ENCODE measurements at places on chromosomes 12 and 14.

- DNase-seq: no peak
Measured at GRCh38 chr12:64532734-64533351, 77.5 kb upstream of the RASSF3 start.

- DNase-seq: no peak
Measured at GRCh38 chr12:116354534-116354933, 77.0 kb upstream of the MED13L start.

DNA sequence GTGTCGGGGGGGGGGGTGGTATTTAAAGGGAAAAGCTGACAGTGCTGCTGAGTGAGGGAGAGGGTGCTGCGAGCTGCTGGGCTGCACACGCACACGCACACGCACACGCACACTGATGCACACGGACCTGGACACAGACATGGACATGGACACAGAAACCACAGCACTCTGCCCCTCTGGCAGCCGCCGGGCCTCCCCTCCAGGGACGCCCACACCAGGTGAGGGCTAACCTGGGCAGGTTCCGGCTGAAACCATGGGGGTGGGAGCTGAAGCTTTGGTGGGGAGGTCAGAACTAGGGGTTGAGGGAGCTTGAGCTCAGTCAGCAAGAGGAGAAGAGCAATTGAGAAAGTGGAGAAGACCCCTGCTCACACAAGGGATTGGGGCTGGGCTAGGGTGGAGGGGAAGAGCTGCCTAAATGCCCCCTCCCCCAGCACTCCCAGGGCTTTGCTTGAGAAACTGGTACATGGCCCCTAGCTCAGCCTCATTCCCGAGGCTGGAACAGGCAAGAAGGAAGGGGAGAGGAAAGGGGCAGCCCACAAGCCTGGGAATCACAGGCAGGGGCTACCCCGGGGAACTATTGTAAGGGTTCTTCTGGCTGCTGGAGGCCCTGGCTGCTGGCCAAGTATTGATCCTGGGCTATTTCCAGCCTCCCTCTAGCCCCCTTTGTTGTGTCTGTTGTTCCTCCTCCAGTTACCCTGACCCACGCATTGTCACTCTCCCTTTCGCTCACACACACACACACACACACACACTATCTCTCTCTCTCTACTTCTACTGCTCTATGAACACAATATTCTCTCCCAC is at the start of gene REM2:
REM2 (plus strand) TSS at position 50 of the 804 bp plus-strand sequence; CDS start at position 116, 66 bp downstream.
- DNase-seq: no peak

GRCh38 chr12:62934239-62934798 is 631 bp downstream of the PPM1H start:
- no peak for DNase-seq

Measured in fibroblast of the conjunctiva (primary cell).